ENCODE measurements at places on chromosomes 4 and X.

- DNase-seq = no peak
Observed at GRCh38 chrX:126820700-126821420, 1.3 kb downstream of the PRR32 start.

GRCh38 chrX:138485767-138486166, 225.8 kb downstream of the FGF13 start:
- no peak for DNase-seq

DNA sequence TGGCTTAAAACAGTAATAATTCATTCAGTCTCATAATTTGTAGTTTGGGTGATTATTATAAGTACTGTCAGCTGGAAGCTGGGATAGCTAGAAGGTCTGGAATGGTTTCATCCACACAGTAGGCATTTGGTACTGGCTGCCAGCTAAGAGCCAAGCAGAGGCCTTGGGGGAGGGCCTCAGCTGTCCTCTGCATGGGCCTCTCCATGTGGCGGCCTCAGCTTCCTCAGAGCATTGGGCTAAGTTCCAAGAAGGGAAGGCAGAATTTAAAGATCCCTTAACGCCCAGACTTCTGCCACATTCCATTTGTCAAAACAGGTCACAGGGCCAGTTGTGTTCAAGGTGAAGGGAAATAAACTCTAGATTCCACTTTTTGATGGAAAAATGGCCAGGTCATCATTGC, 93.3 kb downstream of the NEUROG2 start:
- no peak for DNase-seq

DNA sequence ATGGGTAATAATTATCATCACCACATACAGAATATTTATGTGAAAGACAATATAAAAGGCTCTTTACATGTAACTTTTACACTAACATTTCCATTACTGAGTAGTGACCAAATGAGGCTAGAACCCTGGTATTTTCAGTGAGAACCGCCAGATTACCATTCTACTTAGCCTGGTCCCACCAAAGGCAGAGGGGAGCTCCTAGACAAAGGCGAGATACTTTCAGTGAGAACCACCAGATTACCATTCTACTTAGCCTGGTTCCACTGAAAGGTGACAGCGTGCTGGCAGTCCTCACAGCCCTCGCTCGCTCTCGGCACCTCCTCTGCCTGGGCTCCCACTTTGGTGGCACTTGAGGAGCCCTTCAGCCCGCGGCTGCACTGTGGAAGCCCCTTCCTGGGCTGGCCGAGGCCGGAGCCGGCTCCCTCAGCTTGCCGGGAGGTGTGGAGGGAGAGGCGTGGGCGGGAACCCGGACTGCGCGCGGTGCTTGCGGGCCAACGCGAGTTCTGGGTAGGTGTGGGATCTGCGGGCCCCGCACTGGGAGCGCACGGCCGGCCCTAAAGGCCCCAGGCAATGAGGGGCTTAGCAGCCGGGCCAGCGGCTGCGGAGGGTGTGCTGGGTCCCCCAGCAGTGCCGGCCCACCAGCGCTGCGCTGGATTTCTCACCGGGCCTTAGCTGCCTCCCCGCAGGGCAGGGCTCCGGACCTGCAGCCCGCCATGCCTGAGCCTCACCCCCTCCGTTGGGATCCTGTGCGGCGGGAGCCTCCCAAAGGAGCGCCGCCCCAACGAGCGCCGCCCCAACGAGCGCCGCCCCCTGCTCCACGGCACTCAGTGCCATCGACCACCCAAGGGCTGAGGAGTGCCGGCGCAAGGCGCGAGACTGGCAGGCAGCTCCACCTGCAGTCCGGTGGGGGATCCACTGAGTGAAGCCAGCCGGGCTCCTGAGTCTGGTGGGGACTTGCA, 1276.1 kb downstream of the PCDH7 start:
- DNase-seq = no peak

DNA sequence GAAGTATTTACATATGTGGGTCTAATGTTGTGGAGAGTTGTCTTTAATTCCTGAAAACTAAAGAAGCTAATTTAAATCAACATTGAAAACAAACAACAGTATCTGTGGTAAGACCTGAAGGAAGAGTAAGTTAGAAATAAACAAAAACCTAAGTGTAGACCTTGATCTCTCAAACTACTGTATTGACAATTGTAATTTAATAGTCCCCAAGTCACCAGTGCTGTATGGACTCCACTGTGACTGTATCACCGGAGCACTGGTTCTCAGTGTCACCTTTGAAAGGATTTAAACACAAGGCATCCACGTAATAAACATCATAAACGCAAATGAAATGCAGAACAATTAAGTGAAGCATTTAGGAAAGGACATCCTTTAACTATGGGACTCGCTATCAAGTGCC, 46.4 kb downstream of the OCRL start:
- DNase-seq = no peak

- DNase-seq = no peak
Observed at GRCh38 chr4:144902614-144903013, 195.4 kb downstream of the ANAPC10 start.

DNA sequence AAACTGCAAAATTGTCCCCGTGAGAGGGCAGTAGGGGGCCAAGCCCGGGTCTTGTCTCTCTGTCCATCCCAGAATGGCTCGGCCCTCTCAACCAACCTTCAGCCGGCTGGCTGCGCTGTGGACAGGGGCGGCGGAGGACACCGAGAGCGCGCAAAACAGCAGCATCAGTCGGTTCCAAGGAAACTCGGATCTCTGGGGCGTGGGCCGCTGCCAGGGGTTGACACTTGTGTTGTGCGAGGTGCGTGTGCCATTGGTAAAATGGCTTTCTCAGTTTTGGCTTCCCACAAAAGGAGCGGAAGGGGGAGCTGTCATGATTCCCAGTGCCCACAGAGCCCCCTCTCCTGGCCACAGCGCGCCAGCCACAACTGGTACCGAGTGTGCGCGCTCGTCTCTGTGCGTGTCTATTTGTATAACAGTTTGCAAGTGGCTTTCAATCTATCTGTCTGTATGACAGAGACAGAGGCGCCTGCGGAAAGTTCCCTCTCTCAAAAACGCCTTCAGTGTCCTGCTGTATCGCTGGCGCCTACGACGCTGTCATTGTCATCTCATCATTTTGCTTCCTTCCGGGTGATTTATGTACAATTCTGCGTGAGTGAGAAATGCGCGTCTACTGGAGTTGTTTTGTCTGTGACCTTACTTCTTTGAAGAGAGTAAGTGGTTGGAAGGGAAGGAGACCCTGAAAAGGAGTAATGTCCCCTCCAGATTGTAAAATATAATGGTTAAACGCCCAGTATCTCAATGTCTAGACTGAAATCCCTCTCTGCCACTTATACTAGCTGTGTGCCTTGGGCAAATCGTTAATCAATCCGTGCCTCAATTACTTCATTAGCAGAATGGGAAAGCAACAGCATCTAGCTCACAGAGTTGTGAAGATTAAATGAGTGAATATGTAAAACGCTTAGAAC, 1.8 kb downstream of the DKK2 start:
- no peak for DNase-seq

GRCh38 chr4:141011901-141012315, 121.4 kb downstream of the RNF150 start:
- no peak for DNase-seq

- DNase-seq = no peak
Observed at GRCh38 chrX:107628662-107629539, 591 bp downstream of the PRPS1 start.

GRCh38 chr4:3677748-3678070, 88.5 kb upstream of the ADRA2C start:
- no peak for DNase-seq

GRCh38 chrX:104435249-104435648, 130.8 kb upstream of the IL1RAPL2 start:
- no peak for DNase-seq

GRCh38 chr4:95421869-95422268, 126.9 kb downstream of the UNC5C start:
- DNase-seq = no peak

DNA sequence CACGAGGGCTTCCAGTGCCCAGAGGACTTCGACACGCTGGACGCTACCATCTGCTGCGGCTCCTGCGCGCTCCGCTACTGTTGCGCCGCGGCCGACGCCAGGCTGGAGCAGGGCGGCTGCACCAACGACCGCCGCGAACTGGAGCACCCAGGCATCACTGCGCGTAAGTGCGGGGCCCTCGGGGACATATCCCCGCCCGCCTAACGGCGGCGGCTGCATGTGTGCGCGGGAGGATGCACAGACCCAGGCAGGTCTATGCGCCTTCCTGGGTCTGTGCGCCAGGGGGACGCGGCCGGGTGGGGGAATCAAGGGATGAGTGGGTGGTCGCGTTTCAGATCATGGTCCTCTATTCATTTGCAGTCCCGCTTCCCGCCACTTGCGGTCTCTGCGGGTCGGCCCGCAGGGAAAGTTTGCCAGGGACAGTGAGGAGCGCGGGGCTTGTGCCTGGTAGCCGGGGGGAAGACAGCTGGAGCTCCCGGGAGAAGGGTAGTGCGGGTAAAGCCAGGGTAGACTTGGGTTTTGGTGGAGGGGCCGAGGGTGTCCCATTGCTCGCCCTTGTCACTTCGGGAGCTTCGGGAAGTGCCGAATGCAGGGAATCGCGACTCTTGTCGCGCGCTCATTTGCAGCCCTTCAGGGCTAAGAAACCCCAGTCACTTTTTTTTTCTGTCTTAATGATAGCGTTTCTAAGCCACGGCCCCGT, 1.0 kb downstream of the SHISA3 start:
- no peak for DNase-seq

- no peak for DNase-seq
Observed at GRCh38 chr4:111923786-111924185, 221.5 kb upstream of the FAM241A start.

DNA sequence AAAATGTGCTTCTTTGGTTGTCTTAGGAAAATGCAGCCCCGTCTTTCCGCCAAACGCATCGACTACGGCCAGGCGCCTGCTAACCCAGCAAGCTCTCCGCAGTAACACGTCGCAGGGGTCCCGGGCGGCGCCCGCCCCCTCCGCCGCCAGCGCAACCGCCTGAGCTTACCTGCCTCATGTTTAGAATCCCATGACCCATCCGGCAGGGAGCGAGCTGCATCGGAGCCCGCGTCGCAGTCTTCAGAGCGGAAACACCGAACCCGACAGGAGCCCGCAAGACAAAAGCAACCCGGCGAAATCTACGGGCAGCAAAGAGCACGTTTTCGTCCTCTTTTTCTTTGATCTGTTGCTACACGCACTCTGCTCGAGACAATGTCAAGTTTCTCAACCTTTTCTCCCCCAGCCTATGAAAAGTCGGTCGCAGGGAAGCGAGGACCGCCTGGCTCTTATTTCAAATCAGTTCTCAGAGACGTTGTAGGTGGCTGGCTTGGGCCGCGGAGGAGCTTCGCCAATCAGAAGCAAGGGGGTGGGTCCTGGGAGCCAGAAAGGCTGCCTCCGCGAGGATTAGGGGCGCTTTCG, at the start of gene MID1:
TSS of gene MID1 (minus strand) at position 465 of the 579 bp plus-strand sequence. CDS start 53,038 bp downstream, outside the sequence.
- DNase-seq = peak; percentile 69

DNA sequence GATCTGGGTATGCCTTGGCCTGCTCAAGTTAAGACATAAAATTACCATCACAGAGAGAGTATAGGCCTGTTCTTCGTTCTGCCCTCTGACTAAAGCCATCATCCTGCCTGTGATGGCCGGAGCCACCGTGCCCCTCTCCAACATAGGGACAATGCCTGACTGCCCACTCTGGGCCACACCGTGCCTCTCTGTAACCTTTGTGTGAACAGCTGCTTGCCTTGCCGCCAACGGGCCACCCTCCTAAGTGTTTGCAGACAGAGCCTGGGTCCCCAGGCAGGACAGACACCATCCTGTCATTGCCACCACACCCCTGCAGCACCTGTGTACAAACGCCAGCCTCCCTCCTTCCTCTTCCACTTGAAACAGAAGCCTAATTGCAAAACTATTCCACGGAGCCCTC, 298.7 kb upstream of the TENM3 start:
- DNase-seq = no peak

DNA sequence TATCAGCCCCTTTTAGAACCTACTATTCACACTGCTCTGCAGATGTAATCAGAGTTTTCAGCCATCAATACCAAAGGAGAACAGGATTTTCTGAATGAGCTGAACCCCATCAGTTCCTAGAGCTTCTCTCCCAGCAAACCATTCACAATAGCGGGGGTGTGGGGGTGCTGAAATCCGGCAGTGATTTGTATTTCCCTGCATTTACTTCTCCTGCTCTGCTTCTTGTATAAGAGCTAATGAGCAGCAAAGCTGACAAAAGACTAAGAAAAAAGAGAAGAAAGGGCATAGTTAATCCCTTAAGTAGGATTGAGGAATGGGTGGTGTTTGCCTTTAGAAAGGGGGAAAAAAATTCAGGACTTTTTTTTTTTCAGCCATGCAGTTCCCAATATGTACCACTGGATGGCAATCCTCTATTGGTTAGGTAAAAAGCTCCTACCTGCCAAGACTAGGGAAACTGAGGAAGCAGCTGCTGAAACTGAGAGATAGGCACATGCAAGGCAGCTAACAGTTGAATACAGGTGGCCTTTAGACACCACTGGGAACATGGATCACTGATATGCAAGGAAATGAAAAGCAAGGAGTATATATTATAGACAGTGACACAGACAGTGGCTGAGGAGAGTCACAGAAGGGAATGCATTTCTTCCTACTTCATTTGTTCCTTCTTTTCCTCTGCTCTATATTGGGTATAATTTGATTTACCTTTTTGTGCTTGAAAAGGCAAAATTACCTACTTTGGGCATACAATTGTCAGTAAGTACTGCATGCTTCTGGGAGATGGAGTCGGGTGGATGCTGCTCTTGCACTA, 217.9 kb downstream of the HS6ST2 start:
- no peak for DNase-seq

DNA sequence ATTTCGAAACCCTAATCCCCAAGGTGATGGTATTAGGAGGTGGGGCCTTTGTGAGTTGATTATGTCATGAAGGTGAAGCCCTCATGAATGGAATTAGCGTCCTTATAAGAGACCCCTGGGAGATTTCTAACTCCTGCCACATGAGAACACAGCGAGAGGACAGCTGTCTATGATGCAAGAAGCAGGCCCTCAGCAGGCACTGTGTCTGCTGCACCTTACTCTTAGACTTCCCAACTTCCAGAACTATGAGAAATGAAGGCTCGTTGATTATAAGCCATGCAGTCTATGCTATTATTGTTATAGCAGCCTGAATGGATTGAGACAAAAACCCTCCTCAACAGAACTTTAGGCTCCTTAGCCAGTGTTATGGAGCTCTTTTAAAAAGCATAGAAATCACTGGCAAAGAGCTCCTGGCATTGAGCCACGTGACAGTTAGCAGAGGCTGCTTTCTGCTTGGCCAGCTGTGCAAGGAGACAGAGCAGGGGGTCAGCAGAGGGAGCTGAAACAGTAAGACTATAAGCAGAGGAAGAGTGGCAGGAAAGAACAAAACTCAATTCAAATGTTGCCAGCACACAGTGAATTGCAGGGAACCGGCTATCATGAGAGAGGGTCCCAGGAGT, 219.2 kb upstream of the FAT1 start:
- no peak for DNase-seq

- no peak for DNase-seq
Observed at GRCh38 chrX:45807572-45808425, 607.1 kb upstream of the DIPK2B start.

DNA sequence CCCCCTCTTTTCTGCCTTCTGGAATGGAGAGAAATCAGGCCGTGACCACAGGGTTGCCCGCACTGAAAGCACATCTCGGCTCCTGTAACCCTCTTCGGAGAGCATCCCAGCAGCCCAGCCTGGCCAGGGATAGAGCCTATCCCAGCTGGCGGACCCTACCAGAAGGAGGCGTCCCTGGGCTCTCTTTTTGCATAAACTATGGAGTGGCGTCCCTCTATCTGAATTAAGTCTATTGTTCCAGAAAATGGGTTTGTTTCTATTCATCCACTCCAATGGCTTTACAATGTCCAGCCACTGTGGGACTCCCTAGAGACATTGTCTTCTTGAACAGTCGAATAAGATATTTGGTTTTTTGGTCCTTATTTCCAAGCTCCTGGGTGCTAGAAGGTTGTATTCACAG, 689 bp upstream of the NHSL2 start:
- no peak for DNase-seq

- no peak for DNase-seq
Observed at GRCh38 chr4:48930654-48931053, 24.1 kb upstream of the OCIAD2 start.
